Stimulated activated naive B cell treated with anti-CD40 and anti-IgM and Interleukin-4, amounts not matched to agents 10 μg/mL and 1 μg/mL and 100 μg/mL, for 72 hours (primary cell): ENCODE measurements at places on chromosomes 3 and 15.

DNA sequence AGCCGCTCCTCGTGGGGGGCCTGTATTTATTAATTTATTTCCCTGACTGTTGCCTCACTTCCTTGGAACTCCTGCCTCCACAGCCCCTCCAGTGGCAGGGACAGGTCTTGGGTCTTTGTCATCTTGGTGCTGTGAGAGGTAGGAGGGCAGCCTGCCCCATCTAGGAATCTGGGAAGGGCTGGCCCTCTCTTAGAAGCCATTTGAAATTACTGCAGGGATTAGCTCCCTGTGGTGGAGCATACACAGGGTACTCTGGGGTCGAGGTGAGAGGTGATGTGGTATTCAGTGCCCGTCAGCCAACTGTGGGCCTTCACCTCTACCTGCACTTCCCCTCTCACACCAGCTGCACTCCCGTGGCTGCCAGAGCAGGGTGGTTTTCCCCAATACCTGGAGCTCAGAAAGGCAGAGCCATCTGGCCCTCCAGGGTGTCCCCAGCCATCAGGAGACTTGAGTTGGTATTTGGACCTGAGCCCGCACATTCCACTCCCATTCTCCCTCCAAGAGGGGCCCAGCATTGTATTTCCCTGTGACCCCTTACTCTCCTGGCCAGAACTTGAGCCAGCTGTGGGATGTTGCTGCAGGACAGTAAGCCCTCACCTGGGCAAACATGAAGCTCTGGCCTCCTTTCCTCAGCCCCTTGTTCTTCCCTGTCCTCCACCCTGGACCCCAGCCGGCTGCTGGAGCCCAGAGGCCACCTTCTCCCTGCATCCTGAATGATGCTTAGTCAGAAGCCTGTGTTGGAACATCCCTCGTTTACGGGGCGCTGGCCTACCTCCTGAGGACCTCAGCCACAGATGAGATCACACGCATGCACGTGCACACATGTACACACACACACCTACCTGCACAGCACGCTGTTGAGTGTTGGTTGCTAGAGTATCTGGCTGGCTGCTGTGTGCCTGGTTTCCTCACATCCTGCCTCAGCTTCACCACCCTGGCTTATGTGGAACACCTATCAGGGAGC lies 2.0 kb upstream of the JMJD7 start:
- DNase-seq = no peak

DNA sequence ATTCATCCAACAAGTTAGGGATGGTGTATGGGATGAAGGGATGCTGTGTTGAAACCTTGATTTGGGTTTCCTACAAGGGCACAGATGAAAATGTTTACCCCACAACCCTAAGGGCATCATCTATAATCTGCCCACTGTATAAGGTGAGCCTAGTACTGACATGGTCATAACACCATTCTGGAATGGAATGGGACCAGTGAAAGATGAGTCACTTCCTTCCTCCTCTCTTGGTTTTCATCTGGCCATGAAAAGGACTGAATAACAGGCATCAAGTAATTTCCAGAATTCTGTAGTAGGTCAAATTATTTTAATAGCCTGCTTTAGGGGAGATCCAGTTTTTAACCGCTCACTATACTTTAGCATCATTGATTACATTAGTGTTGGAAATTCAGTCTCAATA lies 538.6 kb downstream of the NR2F2 start:
- no peak for DNase-seq

DNA sequence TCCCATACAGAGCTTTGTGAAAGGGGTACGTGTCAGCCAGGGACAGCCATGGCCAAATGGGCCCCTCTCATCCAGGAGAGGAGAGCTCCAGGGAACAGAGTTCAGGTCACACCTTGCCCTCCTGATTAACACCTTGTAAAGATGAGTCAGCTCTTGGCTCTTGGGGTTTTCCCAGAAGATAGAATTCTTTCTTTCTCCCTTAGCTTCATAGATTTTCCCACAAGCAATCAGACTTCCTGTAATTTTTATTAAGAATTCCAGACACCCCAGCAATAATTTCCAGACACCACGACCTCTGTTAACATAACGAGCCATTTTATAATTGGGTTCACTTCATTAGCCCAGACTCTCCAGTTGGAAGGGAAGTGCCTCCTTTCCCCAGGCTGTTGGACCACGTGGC lies 86.4 kb downstream of the LRTM1 start:
- no peak for DNase-seq

DNA sequence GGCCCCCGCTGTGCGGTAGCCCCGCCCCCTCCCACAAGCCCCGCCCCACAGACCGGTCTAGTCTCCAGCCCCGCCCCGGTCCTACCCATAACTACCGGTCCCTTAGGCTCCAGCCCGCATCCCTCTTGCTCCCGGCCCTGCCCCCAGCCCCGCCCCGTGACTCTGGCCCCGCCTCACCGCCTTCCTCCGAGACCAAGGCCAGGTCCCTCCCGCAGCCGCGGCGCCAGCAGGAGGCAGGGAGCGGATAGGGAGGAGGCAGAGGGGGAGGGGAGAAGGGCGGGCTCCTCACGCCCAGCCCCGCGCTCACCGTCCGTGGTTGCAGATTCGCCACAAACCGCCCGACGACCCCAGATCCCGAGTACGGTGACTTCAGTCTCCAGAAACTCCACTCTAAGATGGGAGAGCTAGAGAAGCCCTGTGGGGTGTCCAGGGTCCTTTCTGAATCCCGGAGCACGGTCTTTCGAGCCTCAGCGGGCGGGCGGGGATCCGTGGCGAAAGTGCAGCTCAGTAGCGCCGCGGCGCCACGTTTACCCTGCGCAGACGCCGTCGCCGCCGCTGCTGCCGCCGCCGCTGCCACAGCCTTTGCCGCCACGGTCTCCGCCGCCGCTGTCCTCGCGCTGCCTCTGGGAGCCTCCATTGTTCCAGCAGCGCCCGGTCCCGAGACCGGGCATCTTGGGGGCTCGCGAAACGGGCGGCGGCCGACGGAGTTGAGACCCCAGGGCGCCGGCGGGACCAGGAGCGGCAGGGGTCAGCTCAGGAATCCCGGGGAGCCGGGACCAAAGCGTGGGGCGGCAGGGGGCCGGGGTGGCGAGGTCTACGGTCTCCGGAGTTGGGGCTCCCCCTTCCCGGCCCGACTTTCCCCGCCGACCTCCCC lies at the start of gene BRPF1:
Gene BRPF1 (plus strand): TSS at position 530 of the 874 bp plus-strand sequence. CDS start 2,406 bp downstream, outside the sequence.
- peak; percentile 95 for DNase-seq

GRCh38 chr3:123295171-123295900 lies 93.6 kb downstream of the SEC22A start:
- DNase-seq = no peak

DNA sequence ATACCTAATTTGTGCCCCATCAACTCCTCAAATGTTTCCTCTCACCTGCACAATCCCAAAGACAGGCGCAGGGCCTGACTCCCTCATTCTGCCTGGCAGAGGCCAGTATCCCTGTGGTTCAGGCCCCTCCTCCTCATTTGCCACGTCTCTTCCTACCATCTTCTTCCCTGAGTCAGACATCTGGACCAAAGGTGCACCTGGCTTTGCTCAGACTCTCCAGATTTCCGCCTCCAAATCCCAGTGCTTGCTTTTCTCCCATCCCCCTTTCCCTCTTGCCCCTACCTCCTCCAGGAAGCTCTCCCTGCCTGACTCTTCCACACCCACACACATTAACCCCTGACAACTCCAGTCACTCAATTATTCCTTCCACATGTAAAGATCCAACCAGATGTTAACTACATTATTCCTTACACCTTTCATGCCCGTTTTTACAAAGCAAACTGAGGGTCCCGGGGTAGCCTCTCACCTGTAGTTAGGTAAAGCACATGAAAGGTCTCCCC lies 19.6 kb downstream of the SEMA7A start:
- DNase-seq = no peak

DNA sequence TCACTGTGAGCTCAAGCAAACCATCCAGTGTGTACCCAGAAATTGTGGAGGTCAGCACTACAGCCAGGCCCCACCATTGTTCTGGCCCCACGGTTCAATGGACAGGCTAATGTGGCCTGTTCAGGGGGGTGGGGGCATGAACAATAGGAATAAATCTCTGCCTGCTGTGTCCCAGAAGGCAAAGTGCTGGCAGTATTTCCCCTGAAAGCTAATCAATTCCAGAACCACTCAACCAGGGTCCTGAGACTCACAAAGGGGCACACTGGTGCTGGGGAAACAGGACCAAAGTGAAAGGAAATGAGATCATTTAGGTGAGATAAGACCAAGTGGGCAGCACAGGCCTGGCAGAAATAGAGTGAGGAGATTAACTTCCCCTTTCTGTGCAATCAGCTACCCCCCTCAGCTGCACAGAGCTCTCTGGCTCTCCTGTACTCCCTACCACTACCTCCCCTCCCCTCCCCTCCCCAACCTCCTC lies 11.5 kb downstream of the CRYGS start:
- peak; percentile 56 for DNase-seq

DNA sequence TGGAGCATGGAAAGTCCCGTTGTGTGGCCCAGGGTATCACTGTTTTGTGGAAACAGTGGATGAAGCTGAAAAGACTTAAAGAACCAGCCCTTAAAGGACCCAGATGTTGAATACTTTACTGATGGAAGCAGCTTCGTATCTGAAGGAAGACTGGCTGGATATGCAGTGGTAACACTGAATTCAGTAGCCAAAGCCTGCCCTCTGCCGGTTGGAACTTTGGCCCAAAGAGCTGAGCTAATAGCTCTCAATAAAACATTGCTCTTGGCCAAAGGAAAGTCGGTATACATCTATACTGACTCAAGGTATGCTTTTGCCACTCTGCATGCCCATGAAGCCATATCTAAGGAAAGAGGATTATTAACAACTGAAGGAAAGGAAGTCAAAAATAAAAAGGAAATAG lies 885.4 kb downstream of the PDCD6IP start:
- peak; percentile 6 for DNase-seq

DNA sequence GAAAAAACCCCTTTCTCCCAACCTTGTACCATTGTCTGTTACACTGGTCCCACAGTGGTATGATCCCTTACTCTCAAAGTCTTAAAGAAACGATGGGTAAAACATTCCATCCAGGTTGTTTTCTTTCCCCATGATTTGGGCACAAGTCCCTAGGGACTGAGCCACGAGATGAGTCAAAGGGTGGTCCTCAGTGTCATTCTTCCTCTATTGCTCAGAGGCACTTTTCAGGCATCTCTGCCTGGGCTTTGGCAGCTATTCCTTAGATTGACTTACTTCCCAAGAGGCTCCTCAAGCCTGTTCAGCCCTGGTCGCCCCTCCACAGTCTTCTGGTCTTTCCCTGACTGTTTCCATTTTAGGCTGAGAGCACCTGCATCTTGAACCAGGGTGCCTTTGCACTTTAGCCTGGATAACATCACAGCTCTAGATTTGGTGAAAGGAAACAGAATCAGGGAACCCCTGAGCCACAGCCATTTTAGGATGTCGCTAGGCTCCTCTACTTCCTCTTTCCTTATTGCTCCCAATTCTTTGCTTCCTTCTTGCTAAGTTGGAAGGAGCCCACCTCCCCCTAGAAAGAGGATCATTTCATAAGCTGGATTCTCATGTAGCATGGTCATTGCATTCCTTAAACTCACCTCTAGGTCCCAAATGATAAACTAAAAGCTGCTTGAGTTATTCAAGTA lies 131.0 kb upstream of the TPRG1 start:
- DNase-seq = no peak

GRCh38 chr3:17913359-17913758 lies 170.9 kb upstream of the TBC1D5 start:
- no peak for DNase-seq

DNA sequence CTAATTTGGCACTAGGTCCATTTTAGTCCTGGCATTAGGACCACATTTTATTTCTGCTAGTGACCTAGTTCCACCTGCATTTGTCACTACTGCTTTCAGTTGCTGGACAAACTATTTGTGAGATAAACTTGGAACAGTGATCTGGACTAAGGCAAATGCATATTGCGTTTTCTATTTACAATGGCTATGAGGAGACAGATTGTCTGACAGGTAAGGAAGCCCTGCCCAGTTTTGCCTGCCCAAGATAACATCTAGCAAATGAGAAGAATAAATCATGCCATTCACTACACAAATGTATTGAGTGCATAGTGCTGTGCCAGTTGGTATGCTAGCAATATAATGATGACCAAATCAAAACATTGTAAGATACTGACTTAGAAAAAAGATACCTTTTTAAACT lies 245.7 kb downstream of the GRM7 start:
- DNase-seq = no peak

GRCh38 chr3:66567077-66567476 lies 66.3 kb upstream of the LRIG1 start:
- no peak for DNase-seq

DNA sequence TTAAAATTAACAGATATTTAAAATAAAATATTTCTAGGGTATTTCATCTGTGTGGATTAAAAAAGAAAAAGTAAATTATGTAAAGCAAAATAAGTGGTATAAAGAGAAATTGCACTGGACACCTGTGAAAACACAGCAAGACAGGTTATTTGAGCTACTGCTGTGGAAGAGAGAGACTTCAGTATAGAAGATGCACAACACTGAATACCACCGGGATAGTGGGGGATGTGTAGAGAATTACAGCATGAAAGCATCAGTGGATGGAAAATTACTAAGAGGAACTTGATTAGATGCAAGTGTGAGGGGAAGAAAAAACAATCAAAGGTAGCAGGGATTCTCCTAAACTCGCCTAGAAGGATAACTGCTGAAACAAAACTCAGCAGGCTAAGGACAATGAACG lies 1242.5 kb upstream of the GBE1 start:
- DNase-seq = no peak

GRCh38 chr3:161822291-161822690 lies 325.7 kb downstream of the OTOL1 start:
- DNase-seq = no peak

DNA sequence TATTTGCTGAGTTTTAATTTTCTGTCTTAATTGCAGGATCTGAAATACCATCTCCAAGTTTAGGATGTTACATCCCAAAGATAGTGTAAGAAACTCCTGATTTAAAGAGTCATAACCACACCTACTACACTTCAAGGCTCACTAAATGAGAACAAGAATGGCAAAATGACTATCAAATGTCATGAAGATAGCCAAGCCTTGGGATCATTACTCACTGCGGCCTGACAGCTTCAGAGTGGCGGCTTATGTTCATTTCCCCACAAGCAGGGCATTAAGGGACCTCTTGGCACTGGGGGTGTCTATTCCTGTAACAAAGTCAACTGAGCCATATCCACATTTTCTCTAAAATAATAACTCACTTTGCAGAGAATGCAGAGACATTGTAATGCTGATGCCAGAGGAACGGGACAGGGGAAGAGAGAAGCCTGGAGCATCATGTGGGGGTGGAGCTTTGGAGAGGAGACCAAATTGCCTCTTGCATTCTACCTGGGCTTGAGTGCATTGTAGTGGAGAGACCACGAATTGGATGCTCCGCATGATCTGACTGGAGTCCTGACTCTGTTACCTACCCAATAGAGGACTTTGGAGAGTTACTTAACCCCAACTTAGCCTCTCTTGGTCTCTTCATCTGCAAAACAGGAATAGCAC lies 219.2 kb downstream of the OPA1 start:
- no peak for DNase-seq

GRCh38 chr3:128205558-128206145 lies 52.4 kb downstream of the EEFSEC start:
- DNase-seq = no peak

GRCh38 chr15:71532994-71533393 lies 277.4 kb upstream of the NR2E3 start:
- no peak for DNase-seq
